ENCODE measurements at places on chromosomes 4 and X.

GRCh38 chrX:38664285-38664684, 102.9 kb downstream of the TSPAN7 start:
- no peak for DNase-seq

DNA sequence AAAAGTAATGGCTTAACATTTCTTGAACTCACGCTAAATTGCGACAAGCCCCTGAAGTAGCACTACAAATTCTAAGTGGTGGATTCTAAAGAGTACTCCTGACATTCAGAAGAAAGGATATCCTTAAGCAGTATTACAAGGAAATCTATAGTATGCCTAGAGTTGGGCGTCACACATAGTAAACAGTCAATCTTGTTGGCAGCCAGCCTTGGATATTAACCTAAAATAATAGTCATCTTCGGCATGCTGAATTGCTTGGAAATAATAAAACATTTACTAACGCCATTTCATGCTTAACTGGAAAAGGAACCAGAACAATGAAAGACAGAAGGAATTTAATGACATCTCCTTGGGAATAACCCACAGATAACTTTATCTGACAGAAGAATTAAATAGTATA, 18.6 kb downstream of the ATP8A1 start:
- DNase-seq: no peak

GRCh38 chr4:101941816-101942358, 151.4 kb downstream of the BANK1 start:
- no peak for DNase-seq

GRCh38 chrX:16061296-16061695, 62.1 kb upstream of the GRPR start:
- DNase-seq: no peak

DNA sequence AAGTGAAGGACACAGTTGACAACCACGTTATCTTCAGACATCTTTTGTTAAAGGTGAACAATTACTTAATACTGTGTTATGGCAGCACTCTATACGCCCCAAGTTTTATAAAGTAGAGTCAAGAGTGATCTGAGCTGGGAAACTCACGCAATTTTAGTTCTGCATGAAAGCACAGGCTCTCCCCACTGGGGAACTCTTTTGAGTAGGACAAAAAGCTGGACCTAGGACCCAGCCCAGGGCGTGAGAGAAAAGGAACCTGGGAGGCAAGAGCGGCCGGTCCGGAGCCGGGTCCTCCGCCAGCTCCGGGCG, 152.6 kb upstream of the SLC4A4 start:
- no peak for DNase-seq

DNA sequence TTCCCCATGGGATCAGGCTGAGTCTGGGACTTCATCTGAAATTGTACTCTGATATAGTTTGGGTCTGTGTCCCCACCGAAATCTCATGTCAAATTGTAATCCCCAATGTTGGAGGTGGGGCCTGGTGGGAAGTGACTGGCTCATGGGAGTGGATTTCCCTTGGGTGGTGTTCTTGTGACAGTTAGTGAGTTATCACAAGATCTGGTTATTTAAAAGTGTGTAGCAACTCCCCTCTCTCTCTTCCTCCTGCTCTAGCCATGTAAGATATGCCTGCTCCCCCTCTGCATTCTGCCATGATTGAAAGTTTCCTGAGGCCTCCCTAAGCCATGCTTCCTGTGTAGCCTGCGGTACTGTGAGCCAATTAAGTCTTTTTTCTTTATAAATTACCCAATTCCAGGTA, 61.0 kb downstream of the RASGEF1B start:
- no peak for DNase-seq

DNA sequence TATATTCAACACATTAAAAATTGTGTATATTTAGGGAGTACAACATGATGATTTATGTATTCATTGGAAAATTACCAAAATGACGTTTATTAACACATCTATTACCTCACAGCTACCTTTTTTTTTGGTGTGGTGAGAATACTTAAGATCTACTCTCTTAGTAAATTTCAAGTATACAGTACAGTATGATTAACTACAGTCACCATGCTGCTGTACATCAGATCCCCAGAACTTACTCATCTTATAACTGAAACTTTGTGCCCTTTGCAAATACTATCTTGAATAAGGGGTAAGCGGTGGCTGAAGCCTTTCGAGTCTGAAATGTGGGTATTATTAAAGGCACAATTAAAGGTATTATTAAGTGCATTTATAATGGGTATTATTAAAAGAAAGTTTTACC, 976 bp downstream of the PHKA1 start:
- no peak for DNase-seq

DNA sequence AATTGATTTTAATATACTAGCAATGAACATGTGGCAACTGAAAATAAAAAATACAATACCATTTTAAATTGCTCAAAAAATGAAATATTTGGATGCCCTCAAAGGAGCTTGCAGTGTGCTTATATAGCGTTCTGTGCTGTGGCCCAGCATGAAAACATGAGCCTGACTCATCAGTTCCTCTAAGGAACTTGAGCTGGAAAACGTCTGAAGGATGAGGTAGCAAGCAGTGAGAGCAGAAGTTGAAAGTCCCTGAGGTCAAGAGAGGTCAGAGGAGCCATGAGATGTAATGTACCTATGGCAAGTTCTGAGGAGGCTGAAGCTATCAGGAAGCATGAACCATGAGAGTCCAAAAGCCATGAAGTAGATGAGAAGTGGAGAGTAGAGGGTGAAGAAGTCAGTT, 59.7 kb downstream of the HMGB3 start:
- DNase-seq: no peak

DNA sequence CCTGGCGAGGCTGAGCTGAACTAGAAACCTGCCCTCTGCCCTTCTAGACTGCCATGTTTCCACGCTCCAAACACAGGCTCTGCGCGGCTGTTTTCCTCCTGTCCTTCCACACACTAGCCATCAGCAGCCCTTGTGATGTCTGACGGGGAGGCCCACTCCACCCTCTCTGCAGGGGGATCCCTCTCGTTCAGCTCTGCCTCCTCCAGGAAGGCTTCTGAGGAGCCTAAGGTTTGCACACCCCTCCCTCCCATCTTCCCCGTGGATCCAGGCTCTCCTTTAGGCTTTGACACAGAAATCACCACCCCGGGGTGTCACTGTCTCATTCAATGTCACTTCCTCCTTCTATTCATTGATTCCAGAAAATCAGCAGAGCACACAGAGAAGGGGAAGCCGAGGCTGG, 38.6 kb upstream of the CRMP1 start:
- DNase-seq: no peak

GRCh38 chr4:13548059-13548983, 4.0 kb upstream of the NKX3-2 start:
- DNase-seq: no peak

- DNase-seq: no peak
These were observed 125.4 kb upstream of the CXorf66 start for GRCh38 chrX:140090800-140091124.

DNA sequence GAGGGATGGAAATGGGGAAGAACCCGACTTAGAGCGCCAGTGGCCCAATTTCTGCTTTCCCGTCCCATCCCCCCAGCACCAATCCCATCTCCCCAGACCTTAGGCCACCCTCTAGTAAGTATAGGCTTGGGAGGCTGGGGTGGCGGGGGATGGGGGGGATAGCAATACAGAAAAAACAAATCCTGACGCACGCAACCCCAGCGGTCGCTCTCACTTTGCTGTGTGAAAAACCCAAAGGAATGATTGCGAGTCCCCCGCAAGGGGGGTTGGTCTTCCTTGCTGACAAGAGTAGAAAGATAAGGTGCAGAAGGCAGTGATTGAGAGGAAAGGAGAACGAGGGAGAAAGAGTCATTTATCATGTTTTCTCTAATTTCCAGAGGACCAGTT, 863 bp downstream of the CPE start:
- DNase-seq: no peak

DNA sequence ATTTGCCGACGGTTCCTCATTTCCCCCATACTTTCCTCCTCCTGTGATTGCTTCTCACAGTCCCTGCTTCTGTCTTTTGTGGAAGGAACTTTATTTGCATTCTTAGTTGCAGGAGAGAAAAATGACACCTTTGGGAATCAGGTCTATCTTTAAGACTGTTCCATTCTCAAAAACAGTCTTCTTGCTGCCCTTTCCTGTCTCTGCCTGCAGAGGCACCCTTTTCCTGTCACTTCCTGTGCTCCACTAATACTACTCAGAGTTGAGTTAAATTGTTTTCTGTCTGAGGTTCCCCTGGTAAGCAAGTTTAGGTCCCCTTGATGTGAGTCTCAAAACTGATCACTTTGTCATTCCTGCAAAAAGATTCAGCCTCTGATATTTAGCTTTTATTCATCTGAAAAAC, 208.8 kb upstream of the CLNK start:
- no peak for DNase-seq

DNA sequence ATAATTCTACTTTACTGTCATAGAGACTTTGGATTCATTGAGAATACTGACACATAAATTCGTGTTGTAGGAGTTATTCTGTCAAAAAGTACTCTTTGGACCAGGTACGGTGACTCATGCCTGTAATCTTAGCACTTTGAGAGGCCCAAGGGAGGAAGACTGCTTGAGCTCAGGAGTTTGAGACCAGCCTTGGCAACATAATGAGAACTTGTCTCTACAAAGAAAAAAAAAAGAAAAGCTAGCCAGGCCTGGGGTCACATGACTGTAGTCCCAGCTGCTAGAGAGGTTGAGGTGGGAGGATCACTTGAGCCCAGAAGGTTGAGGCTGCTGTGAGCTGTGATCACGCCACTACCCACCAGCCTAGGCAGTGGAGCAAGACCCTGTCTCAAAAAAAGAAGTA, 54.9 kb downstream of the WDR19 start:
- DNase-seq: no peak

DNA sequence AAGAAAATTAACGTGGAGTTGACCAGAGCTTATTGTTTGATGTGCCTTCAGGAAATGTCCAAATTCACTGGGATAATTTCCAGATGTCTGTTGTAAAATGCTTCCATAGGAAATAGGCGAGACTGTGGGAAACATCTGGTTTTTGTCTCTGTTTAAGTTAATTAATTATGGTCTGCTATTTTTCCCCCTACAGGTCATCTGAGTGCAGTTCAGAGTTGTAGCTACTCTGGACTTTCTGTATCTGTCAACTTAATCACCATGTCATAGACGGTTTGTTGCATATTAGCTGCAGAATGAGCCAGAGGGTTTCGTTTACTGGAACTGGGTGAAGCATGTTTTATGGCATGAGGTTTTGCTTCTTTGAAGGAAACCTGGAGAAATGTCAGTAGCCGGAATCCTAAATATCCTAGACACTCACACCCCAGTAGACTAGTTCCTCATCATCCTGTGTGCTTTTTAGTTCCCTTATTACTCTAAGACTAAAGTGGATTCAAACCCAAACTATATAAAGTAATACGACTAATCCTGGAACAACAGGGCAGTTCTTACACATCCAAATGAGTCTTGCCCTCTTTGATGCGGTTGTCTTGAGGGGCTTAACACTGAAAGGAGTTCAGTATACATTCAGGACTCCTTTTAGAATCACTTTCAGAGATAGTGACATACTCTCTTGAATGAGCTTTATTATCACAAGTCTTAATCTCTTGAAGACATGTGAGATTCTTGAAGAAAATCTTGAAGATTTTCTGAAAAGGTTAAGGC, 62.5 kb downstream of the PPEF1 start:
- DNase-seq: no peak

- DNase-seq: no peak
These were observed 67.2 kb downstream of the SLIT2 start for GRCh38 chr4:20318909-20319277.

DNA sequence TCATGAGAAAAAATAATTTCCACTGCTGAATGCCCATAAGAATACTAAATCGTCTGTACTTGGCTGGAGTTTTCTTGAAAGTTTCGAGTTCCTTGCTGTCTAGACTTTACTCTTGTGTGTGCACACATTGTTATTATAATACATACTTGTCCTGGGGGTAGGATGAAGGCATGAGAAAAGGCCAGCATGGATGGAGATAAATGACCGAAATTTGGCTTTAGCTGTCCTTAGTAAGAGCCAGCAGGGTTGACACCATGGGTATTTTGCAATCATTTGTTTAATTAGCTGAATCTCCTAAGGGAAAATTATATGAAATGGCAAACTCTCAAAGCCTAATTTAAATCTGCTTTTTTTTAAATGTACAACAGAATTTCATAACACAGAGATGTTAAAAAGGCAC, 641.6 kb downstream of the ADGRL3 start:
- no peak for DNase-seq

DNA sequence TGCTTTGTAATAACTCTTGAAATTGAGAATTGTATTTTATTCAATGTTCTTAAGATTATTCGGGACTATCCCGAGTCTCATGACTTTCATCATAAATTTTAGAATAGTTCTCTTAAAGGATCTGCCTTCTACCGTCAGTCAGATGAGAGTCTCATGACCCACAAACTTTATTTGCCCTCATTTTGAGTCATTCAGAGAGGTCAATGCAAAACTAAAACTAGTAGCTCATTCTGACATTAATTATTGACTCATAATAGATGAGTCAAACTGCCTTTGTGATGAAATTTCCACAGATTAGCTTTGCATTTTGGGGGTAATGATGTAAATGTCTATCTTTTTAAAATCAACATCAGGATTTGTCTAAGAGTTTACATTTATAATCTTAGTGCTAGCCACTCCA, 1527.3 kb downstream of the TECRL start:
- no peak for DNase-seq

DNA sequence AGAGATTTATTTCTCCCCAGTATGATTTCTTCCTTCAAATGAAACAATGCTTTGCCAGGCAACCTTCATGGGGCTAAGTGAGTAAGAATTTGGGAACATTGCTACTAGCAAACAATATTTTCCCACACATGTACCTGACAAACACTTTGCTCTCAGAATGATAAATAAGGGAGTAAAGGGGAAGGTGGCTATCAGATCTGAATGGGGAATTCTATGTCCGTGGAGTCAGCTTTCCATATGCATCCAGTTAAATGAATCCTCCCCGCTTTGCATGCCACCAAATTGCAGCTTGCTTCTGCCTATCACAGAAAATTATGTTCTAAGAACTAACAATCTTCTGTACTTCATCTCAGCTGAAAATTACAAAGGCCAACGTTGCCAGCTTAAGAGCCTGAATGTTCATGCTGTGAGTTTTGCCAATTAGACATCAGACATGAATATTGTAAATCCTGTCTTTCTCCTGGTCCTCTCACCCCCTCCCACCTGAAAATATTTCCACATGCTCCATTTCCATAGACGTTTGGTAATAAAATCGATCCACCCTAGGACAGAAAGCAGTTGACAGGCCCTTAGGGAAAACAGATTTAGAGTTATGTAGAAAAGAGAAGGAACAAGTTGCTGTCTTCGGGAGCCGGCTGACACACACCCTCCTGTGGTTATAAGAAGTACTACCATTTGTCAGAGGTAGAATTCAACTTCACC, 6.3 kb downstream of the MEPE start:
- DNase-seq: no peak

DNA sequence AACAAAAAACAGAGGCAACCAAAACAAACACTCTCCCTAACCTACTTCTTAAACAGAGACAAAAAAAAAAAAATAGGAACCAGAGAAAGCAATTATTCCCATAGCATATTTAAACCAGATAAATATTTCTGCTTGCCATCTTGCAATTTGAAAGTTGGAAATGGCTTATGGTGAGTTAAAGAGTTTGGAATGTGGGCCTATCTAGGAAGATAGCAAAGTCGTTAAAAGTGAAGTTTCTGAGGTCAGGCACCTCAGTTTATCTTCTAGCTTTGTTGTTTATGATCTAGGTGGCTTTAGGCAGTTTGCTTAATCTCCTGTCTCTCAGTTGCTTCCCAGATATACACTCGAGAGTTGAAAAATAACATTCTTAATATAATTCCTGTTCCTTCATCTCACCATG, 284.2 kb downstream of the KCNIP4 start:
- no peak for DNase-seq

- DNase-seq: no peak
These were observed 68.2 kb downstream of the MAGEA10 start for GRCh38 chrX:152070144-152070543.

- DNase-seq: no peak
These were observed 526.1 kb upstream of the PABPC4L start for GRCh38 chr4:134727696-134728095.

Measured in activated CD8-positive, alpha-beta memory T cell treated with anti-CD3 and anti-CD28 coated beads for 4 hours (primary cell).